NCI-H1694 (cell line): ENCODE measurements at places on chromosomes 1 and 21.

- no peak for DNase-seq
Measured at GRCh38 chr1:38203441-38203840, 156.8 kb upstream of the POU3F1 start.

DNA sequence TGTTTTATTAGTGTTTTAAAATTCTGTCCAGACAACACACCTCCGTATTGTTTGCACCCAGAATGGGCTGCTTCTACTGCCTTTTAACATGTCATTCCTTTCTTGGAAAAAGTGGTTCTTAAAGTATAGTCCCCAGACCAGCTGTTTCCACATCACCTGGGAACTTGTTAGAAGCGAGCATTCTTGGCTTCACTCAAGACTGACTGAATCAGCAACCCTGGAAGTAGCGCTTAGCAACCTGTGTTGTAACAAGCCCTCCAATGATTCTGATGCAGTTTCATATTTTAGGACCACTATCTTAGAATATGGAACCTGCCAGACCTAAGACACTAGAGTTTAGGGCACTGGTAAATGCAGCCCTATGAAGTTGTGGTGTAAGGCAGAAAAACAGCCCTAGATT, 6.0 kb upstream of the PPIE start:
- DNase-seq = no peak

DNA sequence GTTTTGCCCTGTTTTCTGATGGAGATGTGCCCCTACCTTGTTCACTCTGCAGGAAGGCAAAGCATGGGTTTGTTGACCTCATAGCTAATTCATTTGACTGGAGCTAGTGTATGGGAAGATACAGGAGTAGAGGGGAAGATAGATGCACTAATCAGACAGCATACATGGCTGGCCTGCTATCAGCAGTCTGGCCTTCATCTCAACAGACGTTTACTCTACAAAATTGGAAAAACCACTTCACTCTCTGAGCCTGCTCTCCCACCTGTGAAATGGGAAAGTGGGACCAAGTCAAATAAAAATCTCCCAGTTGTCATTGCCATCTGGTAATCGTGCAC, 235.2 kb upstream of the RAB4A start:
- no peak for DNase-seq

GRCh38 chr1:68725001-68725752, 228.3 kb upstream of the DEPDC1 start:
- peak; percentile 67 for DNase-seq

DNA sequence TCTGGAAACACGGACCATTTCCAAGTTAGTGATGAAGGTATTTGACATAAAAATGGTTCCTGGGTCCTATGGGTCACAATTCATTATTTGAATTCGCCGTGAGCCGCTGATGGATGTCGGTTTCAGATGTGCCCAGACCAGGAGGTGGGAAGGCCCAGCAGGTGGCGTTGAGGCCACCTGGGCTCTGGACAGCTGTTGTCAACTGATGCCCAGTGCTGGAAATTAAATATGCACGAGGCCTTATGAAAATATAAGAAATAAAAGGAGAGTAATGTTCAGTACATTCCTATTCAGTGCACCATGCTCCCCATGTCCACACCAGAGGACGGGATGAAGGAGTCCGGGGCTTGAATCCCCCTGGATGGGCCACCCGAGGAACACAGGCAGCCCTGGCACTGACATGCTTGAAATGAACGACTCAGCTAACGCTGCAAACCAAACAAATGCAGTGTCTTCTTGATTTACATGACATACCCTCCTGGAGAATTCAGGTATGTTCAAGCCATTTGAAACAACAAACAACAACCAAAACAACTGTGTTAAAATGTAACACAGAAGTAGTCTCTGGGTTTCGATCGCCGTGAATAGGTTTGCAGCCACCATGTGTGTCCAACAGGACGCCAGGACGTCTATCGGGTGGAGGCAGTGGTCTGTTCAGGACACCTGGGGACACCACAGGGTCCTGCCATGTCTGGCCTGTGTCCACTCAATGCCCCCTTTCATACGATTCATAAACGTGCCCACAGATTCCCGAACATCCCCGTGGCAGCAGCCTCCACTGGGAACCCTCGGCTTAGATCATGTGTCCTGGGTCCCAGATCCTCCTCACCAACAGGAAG, 6.1 kb downstream of the TFF3 start:
- DNase-seq = no peak

GRCh38 chr1:114112775-114113174, 40.9 kb downstream of the SYT6 start:
- no peak for DNase-seq

- DNase-seq = no peak
Measured at GRCh38 chr1:85330711-85331290, 54.4 kb upstream of the BCL10 start.

DNA sequence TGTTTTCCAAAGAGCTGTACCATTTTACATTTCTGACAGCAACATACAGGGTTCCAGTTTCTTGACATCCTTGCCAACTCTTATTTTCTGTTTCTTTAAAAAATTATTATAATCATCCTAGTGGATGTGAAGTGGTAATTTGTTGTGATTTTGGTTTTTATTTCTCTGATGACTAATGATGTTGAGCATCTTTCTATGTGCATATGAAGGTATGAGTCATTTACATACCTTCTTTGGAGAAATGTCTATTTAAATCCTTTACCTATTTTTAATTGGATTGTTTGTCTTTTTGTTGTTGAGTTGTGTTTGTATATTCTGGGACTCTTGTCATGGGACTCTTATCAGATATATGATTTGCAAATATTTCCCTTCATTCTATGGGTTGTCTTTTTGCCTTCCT, 20.8 kb upstream of the MPC2 start:
- DNase-seq = no peak

- DNase-seq = no peak
Measured at GRCh38 chr1:84540759-84541158, 33.5 kb downstream of the CTBS start.

DNA sequence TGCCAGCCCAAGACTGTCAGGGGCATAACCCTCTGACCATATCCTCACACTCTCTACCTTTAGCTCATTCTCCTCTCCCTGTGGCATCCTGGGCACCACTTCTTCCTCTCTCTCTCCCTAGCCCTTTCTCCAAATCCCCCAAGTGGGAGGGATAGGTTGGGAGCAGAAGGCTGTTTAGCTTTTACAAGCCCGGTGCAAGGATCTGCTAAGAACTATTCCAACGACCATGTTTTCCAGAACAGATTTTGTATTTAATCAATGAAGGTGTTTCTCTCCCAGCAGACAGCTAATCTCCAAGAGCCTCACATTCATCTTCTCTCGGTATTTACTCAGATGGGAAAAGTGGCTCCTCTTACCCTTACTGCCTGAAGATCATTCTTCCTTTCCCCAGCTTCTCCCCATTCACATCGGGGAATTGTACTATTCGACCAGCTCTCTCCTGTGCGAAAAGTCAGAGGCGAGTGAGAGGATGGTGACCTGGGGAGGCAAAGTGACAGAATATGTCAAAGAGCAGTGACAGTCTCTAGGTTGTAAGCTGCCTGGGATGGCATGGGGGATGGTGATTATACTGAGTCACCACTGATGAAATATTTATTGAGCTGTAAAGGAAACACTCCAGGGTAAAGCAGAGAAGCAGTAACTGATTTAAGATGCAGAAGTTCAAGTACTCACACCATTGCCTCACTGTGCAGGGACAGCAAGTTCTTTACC, 47.0 kb upstream of the RBM15 start:
- no peak for DNase-seq

GRCh38 chr1:166884040-166884642, 8.1 kb upstream of the TADA1 start:
- no peak for DNase-seq

- no peak for DNase-seq
Measured at GRCh38 chr1:17569200-17570139, 30.0 kb downstream of the ARHGEF10L start.

- no peak for DNase-seq
Measured at GRCh38 chr21:14545906-14546480, at the start of gene SAMSN1. TSS of gene SAMSN1 (minus strand) at chr21:14546315. CDS start at chr21:14546261, 54 bp downstream.

- no peak for DNase-seq
Measured at GRCh38 chr21:15520811-15521643, 208.8 kb upstream of the USP25 start.

GRCh38 chr1:24555591-24556413, at the start of gene NCMAP:
TSS of gene NCMAP (plus strand) at chr1:24556087. CDS start at chr1:24595431, 39,344 bp downstream.
- no peak for DNase-seq

- no peak for DNase-seq
Measured at GRCh38 chr1:175802407-175803123, 59.2 kb upstream of the TNR start.

- DNase-seq = no peak
Measured at GRCh38 chr1:77386276-77386675, 104.5 kb downstream of the AK5 start.

GRCh38 chr1:150002217-150002616, 8.3 kb downstream of the OTUD7B start:
- no peak for DNase-seq

GRCh38 chr1:10122926-10123325, 87.4 kb upstream of the KIF1B start:
- DNase-seq = no peak

GRCh38 chr1:232274236-232274855, 355.6 kb downstream of the SIPA1L2 start:
- no peak for DNase-seq

- DNase-seq = no peak
Measured at GRCh38 chr1:238119861-238120260, 229.1 kb upstream of the ZP4 start.

DNA sequence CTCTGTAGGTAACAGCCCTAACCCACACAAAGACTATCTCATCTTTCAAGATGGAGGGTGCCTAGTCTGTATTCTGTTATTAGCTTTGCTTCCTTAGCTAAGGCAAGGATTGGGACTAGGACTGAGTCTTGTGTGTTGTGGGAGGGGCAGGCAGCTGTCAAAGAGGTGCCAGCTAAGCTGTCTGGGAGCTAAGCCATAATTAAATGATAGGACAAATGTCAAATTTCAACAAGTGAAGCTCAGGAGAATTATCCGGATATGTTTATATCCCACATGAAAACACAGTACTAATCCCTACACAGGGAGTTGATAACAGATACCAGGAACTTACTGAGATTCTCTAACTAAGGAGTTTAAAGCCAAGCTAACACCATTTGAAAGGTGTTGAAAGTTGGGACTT, 70.5 kb upstream of the NGF start:
- DNase-seq = no peak

- no peak for DNase-seq
Measured at GRCh38 chr21:43919871-43920801, 55.1 kb downstream of the AGPAT3 start.

DNA sequence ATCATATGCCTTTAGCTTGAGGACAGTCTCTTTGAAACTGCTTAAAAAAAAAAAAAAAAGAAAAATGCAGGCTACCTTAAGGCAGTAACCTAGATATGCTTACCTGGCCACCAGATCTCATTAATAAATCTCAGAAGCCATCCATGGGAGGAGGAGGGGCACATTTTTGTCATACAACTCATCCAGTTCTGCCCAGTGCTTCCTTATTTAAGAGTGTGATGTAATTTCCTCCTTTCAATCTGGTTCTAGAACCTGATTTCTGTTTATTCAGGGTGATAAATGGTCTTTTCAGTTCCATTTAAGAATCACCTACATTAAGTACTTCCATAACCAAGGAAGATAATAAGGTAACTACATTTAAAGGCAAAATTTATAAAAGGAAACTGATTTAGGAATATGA, 6.1 kb downstream of the ERRFI1 start:
- DNase-seq = no peak

DNA sequence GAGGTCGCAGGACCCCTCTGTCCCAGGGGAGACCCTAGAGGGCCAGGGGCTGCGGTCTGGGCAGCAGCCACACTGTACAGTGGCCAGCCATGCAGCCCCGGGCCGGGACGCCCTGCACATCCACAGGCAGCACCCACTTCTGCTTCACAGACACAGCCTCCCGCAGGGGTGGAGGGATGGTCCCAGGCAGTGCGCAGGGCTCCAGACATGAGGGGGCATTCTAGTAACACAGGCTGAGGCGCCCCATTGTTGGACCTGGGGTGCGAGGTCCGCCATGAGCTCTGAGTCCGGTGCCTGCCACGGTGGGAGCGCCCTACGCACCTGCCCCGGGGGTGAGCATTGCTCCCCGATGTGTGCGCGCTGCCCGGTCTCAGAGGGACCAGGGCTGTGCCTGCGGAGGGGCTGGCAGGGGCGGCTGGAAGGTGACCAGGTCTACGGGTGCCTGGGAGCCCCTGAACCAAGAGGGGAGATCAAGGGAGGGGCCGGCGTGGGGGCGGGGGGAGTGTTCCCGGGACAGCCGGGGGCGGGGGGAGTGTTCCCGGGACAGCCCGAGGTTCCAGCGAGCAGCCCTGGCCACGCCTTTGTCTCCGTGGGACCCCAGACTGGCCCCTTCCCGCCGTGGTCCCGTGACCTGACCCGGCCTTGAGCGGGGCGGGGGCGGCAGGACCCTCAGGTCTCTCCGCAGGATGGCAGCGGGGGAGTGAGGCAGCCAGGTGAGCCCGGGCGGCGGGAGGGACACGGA, 4.5 kb downstream of the MMEL1 start:
- no peak for DNase-seq

DNA sequence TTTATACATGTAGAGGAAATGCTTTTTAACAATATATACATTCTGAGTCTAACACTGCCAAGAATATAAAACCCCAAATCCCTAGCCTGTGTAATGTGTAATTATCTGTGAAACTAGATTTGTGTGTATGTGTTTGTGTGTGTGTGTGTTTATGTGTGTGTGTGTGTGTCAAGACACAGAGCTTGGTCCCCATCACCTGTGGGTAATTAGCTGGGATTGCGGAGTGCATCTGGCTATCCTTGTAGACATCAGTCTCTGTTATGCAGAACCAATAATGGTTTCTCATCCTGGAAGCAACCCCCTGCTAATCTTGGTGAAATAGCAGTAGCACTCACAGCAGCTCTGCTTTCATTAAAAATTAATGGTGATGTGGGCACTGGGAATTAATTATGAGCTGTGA, 26.3 kb upstream of the ST6GALNAC3 start:
- no peak for DNase-seq

DNA sequence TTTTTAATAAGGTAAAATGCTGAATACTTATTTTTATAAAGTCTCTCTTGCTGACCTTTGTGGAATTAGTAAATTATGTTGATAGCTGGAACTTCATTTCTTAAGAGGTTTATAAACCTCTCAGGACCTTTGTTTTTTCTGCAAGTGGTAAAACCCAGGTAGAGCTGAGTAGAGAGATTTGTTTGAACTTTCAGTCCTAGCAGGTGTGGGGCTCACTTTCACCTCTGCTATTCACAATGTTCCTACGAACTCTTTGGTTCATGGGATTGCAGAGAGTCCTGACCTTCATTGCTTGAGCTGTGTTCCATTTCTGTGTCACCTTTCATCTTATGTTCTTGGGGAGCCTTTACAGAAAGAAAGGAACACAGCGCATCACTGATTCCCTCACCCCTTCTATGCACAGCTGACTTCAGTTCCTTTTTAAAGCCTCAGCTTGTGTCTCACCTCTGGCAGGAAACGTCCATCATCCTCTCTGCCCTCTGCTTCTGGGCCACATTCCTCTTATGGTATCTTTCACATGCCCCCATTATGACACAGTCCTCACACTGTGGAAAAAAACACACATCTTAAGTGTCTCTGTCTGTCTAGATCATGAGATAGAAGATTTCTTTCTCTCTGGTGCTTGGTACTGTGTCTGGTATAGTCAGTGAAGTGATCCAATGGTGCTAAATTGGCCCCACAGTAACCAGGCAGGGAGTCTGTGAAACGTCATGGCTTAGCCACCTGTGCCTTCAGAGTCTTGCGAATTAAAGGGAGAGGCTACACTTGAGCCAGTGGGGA, 262.5 kb upstream of the B3GALT2 start:
- no peak for DNase-seq

GRCh38 chr1:25117233-25117823, 115.0 kb downstream of the SYF2 start:
- DNase-seq = no peak

GRCh38 chr1:61050541-61051442, 31.6 kb upstream of the NFIA start:
- DNase-seq = no peak

- DNase-seq = peak; percentile 92
Measured at GRCh38 chr1:246782120-246782900, 58.1 kb downstream of the SCCPDH start.
